ENCODE measurements at places on chromosomes 13 and 19.

DNA sequence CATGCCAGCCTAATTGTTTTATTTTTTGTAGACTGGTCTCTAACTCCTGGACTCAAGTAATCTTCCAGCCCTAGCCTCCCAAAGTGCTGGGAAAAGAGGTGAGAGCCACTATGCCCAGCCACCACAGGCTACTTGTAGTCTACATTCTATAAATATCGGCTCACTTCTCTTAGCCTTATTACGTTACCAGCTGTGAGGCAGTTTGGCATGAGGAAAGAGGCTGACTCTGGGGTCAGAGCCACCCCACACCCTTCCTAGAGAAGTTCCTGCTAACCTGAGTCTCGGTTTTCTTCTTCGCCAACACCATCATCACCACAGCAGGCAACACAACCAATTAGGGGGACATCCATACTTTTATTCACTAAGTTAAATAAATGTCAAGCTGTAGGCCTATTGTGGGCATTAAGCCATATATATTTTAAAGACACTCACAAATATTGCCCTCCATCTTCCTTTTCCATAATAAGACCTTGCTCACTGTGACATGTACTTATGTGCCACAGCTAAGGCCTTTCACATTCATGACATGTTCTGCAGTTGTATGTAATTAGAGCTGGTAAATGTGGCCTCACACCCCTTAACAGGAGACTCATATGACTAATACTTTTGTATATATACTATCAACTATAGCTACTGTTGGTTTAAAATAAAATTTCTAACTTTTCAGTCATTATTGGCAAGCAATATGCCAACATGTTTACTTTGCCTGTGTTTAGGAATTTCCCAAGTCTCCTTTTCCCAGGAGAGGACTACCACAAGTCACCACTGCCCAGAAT lies 5.7 kb downstream of the SLC25A30 start:
- DNase-seq, result no peak

DNA sequence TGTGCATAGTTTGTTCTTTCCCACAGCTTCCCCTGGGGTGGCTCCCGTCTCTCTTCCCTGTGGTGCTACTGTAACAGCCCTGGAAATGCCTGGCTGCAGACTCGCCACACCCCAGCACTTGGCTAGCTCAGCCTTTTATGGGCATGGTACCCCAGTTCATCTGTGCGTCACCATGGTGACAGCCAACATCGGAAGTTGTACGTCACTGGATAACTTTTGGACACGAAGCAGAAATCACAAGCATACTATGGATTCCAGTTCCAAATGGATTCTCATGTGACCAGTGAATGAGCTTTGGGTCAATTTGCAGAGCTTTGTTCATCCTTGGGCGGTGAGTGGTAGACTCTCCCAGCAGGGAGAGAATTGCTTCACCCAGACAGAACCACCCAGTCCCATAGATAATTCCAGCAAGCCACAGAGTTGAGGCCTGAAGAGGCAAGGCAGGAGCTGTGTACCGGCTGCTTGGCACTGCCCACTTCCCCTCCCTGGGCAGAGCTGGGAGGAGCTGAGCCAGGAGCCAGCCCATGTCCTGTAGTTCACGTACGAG lies 54.4 kb downstream of the COL4A2 start:
- peak; percentile 57 for DNase-seq

DNA sequence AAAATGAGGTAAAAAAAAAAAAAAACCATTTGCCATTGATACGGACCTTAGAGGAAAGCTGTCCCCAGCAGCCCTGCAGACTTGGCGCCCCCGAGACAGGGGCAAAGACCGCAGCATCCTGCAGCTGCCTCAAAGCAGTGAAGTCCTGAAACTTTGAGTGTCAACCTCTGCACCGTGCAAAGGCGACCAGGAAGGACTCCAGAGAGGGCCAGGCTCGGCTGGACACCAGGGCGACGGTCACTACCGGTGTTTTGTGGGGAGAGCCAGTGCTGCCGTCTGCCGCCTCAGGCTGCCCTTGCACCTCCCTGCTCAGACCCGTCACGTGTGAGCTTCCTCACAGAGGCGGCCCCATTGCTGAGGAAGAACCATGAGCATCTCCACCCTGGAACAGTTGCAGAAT lies 146.7 kb upstream of the SPACA7 start:
- DNase-seq, result no peak

- no peak for DNase-seq
These were observed 382.8 kb downstream of the TSHZ3 start for GRCh38 chr19:30966486-30966885.

GRCh38 chr19:37955986-37956385 lies 49.0 kb downstream of the SIPA1L3 start:
- no peak for DNase-seq

- no peak for DNase-seq
These were observed 56.1 kb downstream of the CDK8 start for GRCh38 chr13:26310003-26310402.

- no peak for DNase-seq
These were observed 27.6 kb upstream of the TPT1 start for GRCh38 chr13:45368571-45368970.

GRCh38 chr19:39160523-39160861 lies 34.9 kb downstream of the PAK4 start:
- peak; percentile 28 for DNase-seq

GRCh38 chr19:13856497-13856896 lies 20.4 kb upstream of the NANOS3 start:
- no peak for DNase-seq

- no peak for DNase-seq
These were observed at the start of gene KISS1R for GRCh38 chr19:917323-918151. Gene KISS1R, plus strand, starts transcription at chr19:917333. Its CDS starts 170 bp downstream, at chr19:917503.

- no peak for DNase-seq
These were observed 437.9 kb downstream of the FOXO1 start for GRCh38 chr13:40228496-40228895.

GRCh38 chr13:52921194-52921593 lies 72.8 kb upstream of the PCDH8 start:
- DNase-seq, result no peak

GRCh38 chr19:27975419-27976005 lies 1237.4 kb downstream of the UQCRFS1 start:
- DNase-seq, result no peak

GRCh38 chr13:103516015-103516795 lies 450.0 kb upstream of the SLC10A2 start:
- no peak for DNase-seq
